ENCODE measurements at places on chromosomes 1 and 21. TPM values are rescaled to one million over a fixed set of nuclear protein-coding genes. Genes with fewer than 3 reads are reported as not detected.

The DEPDC1 gene
- 24.0 TPM for total RNA-seq

The CDCA8 gene
- 18.6 TPM for total RNA-seq

The SELENBP1 gene
- 4.2 TPM for total RNA-seq

The TMEM52 gene
- total RNA-seq: 0.65 TPM

The HPCAL4 gene
- not detected for total RNA-seq

The C1orf56 gene
- total RNA-seq: 2.5 TPM

The ASTN1 gene
- not detected for total RNA-seq

The CCDC27 gene
- not detected for total RNA-seq

The HES2 gene
- 31.7 TPM for total RNA-seq

The NUP210L gene
- under 0.01 TPM for total RNA-seq

The PWP2 gene
- total RNA-seq: 26.2 TPM

The REN gene
- 0.33 TPM for total RNA-seq

The UHMK1 gene
- total RNA-seq: 81.3 TPM

The C1orf116 gene
- total RNA-seq: not detected

The NR5A2 gene
- total RNA-seq: 3.6 TPM

The FAM177B gene
- not detected for total RNA-seq

The MROH7 gene
- 0.10 TPM for total RNA-seq

The BARHL2 gene
- not detected for total RNA-seq

The SEMA4A gene
- 0.65 TPM for total RNA-seq

The TNNI3K gene
- 0.10 TPM for total RNA-seq

The CRABP2 gene
- total RNA-seq: not detected

The PBXIP1 gene
- 59.8 TPM for total RNA-seq

The SIM2 gene
- under 0.01 TPM for total RNA-seq

The XCL2 gene
- total RNA-seq: not detected

The KCNJ9 gene
- not detected for total RNA-seq

The C1orf226 gene
- 1.3 TPM for total RNA-seq
